ENCODE measurements at places on chromosomes 7 and 10.

DNA sequence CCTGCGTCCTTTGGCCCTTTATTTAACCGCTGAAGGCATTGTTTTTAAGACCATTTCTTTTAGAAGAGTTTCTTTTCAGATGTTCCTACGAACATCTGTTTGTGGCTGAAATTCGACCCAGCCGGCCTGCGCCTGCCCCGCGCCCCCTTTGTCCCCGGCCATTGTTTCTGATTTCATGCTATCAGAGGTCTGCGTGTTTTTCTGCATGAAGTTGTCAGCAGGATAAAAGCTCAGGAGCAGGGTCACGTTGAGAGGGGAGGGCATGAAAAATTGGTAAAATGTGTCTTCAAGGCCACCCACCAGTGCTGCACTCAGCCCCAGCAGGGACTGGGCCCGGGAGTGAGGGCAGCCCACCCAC lies 43.1 kb downstream of the NKX6-2 start:
- DNase-seq, result no peak

DNA sequence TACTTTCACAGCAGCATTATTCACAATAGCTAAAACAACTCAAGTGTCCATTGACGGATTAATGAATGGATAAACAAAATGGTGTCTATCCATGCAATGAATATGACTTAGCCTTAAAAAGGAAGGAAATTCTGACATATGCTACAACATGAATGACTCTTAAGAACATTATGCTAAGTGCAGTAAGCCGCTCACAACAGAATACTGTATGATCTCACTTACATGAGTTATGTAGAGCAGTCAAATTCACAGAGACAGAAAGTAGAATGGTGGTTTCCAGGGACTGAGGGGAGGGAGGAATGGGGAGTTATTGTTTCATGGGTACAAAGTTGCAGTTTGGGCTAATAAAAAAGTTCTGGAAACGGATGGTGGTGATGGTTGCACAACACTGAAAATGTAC lies 282.0 kb downstream of the GRID1 start:
- no peak for DNase-seq

GRCh38 chr10:62083412-62084267 lies 182.1 kb downstream of the ARID5B start:
- peak; percentile 73 for DNase-seq

DNA sequence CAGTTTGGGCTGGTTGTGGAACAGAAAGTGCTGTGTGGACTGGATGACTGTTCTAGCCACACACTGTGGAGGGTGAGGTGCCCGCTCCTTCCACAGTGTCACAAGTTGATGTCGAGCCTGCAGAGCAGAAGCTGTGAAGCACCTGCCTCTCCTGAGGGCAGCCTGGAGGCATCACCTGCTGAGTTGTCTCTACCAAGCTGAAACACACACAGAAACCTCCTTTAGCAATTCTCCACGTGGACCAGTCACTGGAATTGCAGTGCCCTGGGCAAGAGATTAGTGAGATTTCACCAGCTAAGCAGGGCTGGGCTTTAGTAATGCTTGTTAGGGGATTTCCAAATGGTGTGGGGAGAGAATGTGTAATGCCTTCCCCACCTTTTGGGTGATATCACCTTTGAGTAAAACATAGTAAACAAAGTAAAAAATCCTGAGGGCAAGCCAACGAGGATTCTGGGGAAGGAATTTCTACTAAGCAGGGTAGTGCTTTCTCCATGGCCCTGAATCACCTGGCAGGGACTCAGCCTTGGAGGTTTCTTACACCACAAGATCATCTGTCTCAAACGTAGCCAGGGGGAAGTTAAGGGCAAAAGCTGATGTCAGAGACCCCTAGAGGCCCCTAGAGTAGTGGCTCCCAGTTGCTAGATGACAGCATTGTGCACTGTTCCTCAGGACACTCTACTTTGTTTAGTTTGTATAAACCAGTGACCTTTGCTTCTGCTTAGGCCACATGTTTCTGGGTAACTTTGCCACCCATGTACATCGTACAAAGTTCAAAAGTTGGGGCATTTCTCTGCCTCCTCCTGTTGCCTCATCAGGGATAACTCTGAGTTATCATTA lies 233.1 kb upstream of the IGFBP3 start:
- DNase-seq, result no peak

DNA sequence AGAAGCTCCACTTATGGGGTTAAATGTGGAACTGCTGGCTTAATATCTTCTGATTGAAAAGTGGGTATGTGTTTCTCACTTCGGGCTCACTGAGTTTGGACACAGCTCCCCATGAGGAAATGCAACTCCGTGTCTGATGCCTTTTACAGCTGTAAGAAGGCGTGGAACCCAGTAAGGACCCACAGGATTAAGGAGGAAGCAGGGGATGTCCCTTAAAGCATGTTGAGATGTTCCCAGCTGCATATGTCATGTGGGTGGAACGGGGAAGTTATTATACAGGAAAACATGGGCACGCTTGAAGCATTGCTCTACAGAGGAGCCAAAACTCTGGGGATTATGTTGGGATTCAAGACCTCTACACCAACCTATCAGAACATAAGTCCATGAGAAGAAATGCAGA lies 224.4 kb downstream of the NEBL start:
- DNase-seq, result no peak

DNA sequence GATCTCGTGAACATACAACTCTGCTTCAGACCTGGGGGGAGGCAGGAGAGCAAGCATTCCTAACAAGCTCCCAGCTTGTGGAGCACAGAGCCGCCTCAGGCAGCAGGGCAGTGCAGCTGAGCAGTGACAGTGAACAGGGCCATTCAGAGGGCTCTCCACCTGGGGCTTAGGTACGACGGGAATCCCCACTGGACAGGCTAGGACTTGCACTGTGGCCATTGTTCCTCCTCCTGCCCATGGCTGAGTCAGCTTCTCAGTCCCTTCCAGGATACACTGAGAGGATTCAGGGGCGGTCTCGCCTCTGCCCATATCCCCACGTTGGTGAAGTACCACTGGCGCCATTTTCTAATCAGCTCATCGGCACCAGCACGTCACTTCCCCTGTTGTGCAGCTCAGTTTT lies 71.1 kb downstream of the FIGNL1 start:
- DNase-seq, result no peak

DNA sequence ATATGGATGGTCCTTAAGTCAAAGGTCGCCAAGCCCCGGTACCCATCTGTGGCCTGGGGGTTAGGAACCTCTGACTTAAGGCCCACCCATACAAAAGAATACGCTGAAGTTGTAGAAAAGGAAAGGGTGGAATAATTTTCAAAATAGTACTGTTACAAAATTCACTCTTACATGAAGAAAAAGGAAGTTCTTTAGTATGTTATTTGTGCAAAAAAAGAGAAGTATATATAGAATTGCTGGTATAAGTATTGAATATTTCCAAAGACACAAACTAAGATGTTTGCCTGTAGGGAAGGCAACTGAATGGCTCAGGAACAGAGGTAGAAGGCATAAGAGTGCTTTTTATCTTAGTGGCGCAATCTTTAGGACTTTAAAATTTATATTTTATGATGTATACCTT lies 78.7 kb downstream of the PRLHR start:
- DNase-seq, result no peak

GRCh38 chr10:3467052-3467951 lies 294.7 kb upstream of the PITRM1 start:
- no peak for DNase-seq

DNA sequence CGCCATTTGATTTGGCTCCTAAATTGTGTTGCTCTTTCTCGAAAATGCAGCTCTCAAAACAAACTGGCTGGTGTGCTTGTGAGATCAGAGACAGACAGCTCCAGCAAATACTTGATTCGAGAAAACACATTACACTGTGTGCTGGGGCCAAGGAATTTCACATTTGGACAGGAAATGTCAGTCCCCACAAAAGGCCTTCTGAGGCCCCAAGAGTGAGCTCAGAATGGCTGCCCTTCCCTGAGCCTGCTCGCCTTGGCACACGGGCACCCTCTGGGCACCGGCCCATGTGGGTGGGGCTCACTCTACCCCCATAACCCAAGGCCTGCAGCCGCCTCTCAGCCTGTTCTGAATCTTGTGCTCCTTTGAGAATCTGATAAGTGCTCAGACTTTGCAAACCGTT lies 13.9 kb upstream of the HSPA12A start:
- DNase-seq, result no peak

DNA sequence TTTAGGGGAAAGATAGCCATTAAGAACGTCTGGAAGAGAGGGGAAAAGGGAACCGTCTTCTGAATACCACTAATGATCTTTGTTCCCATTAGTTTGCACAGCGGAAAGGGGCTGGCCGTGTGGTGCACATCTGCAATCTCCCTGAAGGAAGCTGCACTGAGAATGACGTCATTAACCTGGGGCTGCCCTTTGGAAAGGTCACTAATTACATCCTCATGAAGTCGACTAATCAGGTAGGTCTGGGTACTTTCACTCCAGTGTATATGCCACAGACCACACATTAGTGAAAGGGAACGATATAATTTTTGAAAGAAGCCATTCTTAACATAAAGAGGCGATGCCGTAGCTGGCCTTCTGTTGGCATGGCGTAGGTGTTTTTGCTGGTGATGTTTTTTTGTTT lies 74.3 kb upstream of the PDCD4 start:
- DNase-seq, result no peak

- peak; percentile 51 for DNase-seq
Observed at GRCh38 chr7:33109005-33109757, at the start of gene RP9. Gene RP9 (minus strand): TSS chr7:33109404. CDS start chr7:33109372, 32 bp downstream.

DNA sequence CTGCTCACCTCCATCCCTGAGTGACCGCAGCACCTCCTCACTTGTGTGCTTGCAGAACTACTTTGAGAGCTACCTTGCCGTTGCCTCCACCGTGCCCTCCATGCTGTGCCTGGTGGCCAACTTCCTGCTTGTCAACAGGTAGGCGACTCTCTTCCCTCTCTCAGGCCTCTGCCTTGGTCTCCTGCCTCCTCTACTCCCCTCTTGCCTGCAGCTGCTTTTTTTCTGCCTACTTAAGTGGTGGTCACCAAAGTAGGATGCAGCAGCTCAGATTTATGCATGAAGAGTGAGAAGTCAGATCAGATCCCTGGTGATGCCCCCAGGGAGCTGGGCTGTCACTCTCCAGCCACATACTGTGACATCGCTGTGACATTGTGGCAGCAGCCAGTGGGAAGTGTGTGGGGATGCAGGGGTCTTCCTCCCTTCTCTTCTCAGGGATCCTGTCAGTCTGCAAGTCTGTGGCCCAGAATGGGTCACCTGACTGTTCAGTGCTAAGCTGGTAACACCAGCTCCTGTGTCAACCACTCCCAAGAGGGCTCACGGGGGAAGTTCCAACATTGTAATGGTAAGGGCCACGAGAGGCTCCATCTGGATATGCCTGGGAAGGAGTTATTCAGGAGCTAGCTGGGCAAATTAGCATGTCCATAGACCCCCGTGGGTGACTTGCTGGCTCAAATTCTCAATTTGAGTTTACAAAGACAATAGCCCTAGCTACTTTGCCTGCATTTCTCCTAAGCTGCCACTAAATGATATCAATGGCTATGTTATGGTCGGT lies 25.3 kb downstream of the SLC29A3 start:
- no peak for DNase-seq

DNA sequence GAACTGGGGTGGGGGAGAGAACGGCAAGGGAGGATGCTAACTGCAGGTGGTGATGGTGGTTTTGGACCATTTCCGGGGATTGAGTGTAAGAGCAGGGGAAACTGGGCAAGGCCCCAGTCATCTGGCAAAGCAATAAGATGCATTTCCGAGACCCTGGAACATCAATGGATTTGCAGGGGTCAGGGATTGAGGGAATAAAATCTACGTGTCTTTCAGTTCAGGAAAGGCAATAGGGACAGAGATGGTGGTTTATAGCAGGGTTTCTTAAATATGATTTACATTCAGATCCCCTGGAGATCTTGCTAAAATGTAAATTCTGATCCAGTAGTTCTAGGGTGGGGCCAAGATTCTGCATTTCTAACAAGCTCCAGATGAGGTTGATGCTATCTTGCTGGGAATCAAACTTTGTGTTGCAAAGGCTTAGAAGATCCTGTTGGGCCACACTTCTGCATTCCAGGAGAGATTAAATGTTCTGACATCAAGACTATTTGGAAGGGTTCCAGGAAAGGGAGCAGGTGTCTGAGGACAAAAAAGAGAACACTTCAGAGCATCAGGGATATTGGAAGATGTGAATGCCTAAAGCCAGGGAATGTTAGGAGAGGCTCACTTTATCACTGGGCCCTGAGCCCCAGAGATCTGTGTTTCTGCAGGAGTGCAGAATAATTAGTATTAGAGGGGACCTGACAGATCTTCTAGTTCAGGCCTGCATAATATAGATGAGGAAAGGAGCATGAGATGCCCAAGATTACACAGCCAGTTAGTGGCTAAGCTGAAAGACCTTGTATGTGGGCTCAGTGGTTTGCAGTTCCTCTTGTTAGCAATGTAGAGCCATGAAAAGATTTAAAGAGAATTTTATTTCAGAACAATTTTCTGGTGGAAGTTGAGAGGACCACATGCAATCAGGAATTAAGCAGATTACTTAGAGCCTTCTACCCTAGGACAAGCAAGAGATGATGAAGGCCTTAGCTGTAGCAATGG lies 32.4 kb downstream of the BLNK start:
- no peak for DNase-seq

GRCh38 chr7:101564778-101565211 lies 64.3 kb downstream of the MYL10 start:
- DNase-seq, result no peak

GRCh38 chr7:124072603-124073309 lies 39.9 kb upstream of the TMEM229A start:
- no peak for DNase-seq

Data from NCI-H2081 treated with DMSO at 0.1 percent for 48 hours (cell line).